ENCODE measurements at places on chromosomes 12 and 14.

- no peak for DNase-seq
Measured at GRCh38 chr14:51527073-51527472, 124.6 kb upstream of the FRMD6 start.

DNA sequence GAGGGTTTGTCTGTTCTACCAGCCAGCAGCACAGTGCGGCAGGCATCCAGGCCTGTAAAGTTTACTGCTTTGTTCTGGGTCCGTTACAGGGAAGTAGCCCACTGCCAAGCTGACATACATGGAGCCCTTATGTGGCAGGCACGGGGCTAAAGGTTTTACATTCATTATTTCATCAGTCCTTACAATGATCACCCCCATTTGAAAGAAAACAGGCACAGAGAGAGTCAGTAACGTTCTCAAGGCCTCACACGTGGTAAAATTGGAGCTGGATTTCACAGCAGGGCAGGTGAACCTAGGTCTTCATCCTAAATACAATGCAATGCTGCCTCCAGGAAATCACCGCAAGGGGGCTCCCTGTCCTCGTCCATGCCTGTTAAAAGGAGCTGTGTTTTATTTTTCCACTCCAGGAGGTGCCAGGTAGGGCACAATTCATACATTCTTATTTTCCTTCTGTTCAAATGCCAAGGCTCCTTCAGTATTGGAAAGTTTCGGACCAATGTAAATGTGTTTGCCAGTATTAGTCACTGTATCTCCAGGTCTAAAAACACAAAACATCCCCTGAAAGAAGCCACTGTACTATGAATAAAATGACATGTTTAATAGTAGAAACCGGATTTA, 172.2 kb upstream of the GZMB start:
- peak; percentile 71 for DNase-seq

DNA sequence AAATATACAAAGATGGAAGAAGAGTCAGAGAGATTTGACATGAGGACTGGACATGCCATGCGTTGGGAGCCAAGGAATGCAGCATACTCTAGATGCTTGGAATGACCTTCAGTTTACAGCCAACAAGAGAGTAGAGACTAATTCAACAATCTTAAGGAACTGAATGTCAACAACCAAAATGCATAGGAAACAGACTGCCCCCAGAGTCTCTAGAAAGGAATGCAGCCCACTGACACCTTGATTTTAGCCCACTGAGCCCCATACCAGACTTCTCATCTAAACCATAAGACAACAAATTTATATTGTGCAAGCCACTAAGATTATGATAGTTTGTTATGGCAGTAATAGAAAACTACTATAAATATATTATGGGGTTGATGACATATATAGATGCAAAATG, 611.2 kb downstream of the RPS29 start:
- DNase-seq = peak; percentile 12

DNA sequence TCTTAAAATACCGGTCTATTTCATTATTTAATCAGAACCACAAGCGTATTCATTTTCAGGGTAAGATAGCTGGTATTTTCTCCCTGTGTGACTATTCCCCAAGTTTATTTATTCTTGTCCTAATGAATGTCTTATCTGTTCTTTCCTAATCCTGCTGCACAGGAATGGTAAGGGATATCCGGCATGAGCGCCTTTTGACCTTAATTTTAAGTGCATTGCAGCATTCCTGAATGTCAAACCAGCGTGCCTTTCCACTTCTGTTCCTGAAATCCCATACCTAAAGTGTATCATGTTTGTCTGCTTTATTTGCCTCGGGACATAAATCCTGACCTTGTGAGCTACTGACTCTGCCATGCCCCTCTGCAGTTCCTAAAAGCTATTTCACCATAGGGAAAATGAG, 1713.2 kb upstream of the FLRT2 start:
- no peak for DNase-seq

DNA sequence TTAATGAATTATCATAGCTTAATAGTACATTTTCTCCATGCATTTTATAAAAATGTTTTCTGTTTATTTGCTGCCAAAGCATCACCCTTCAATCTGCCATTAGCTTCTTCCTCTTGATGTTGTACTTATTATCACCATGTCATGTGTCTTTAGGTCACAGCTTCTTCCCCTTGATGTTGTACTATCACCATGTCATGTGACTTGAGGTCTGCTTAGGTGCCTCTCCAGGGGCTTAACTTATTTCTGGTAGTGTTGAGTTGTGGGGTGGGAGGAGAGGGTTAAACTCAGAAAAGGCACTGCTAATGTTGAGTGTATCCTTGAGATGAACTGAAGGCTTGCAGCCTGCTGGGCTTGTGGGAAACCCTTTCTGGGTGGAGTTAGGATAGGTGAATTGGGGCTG, 87.8 kb downstream of the DAAM1 start:
- no peak for DNase-seq

- DNase-seq = no peak
Measured at GRCh38 chr14:88546621-88547385, 8.0 kb downstream of the PTPN21 start.

- no peak for DNase-seq
Measured at GRCh38 chr12:76240281-76240680, 107.9 kb downstream of the BBS10 start.

DNA sequence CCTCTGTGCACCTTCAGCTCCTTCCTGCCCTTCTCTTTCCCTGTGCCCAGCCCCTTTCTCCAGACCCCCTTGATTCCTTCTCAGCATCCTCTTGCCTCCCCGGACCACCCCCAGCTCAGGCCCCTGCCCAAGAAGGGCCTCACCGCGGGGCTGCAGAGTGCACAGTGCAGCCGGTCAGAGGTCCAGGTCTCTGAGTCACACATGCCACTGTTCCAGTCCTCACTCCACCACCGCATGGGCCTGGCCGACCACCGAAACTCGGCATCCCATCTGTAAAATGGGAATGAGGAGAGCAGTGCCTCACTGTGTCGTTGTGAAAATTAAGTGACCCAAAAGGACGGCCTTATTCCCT, 13.3 kb downstream of the BDKRB1 start:
- DNase-seq = no peak

- no peak for DNase-seq
Measured at GRCh38 chr12:117986705-117987469, 18.1 kb upstream of the KSR2 start.
